ENCODE measurements at places on chromosomes 16 and 17.

DNA sequence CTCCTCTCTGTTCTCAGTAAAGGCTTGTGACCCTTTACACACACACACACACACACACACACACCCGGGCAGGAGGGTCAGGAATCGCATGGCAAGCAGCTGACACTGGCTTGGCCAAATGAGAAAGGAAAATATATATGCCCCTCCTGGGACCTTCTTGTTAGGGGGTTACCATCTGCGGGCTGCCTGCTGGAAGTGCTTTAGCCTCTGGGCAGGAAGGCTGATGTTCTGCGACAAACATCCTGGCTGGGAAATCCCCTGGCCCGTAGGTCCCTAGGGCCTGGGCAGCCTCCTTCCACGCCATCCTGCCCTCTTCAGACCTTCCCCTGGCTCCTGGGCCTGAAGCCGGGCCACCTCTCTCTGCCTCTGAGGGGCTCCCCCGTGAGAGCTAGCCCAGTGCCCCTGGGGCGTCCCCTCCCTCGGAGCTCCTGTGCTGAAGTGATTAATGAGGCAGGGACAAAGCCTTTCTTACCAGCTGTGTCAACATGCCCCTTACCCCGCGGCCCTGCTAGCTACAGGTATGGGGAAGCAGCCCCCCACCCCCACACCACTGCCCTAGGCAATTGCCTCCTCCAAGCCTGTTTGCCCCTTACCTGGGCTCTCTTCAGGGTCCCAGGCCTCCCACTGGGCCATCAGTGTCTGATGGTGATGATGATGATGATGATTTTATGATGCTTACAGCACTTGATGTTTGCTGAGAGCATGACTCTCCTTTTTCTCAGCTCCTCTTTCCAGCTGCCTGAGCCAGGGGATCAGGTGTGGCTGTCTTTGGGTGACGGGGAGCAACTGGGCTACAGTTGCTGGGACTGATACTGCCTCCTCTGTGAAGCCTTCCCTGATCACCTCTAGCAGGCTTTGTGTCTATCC lies 32.8 kb upstream of the ETV4 start:
- DNase-seq = peak; percentile 97

DNA sequence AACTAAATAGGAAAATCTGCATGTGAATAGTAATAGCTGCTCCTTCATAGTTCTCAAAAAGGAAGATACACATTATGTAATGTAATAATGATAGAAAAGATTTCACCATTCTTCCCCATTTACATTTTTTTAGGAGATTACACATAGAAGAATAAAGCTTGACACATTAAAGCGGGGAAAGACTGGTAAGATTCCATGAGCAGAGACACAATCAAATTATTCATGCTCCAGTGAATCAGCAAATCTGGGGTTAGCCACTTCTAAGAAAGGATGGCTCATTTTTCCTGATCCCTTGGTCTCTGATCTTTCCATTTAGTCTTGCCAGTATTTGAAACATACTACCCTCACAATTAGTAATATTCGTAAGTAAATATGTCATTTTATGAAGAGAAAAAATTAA lies 81.9 kb downstream of the CA4 start:
- no peak for DNase-seq

GRCh38 chr16:46828292-46828691 lies 2.7 kb downstream of the C16orf87 start:
- no peak for DNase-seq

DNA sequence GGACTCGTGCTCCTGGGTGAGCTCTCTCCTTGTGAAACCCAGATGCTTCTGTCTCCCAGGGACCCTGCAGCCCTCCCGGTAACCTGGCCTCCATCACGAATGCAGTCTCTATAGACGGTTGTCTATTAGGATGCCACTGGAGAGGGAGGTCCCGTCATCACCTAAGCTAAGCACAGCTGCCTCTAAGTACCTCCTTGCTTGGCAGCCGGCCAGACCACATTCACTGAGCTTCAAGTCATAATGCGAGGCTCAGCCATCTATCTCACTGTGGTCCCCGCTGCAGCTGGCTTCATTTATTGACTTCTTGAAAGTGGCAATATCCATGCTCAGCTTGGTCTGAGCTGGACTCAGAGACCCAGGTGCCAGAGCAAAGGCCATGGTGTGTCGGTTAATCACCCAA lies 74.5 kb upstream of the HSBP1 start:
- DNase-seq = peak; percentile 11

GRCh38 chr16:23742766-23743165 lies 12.1 kb upstream of the CHP2 start:
- DNase-seq = peak; percentile 32

GRCh38 chr17:57226793-57227192 lies 29.5 kb upstream of the MSI2 start:
- no peak for DNase-seq

DNA sequence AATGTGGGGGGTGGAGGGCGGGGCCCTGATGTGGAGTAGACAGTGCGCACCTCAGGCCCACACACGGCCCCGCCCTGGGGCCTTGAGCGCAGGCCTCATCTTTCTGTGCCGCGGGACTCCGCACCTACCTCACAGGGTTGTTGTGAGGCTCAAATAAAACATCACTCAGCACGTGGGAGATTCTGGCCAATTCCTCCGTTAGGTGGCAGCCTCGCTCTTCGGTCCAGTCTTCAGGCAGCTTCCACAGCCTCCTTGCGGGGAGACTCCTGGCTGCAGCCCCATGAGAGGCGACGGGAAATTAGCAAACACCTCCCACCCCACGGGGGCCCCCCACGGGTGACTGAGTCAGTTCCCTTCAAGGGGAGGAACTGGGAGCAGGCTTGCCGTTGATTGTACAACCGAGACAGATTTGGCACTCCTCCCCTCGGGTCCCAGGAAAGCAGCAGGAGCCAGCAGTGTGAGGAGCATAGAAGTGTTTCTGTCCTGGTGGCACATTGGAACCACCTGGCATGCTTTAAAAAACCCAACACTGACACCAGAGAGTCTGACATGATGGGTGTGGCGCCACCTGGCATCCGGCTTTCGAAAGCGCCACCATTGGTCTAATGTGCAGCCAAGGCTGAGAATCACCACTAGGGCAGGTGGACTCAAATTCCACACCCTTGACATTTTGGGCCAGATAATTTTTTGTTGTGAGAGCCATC lies 7.6 kb downstream of the MRM1 start:
- peak; percentile 94 for DNase-seq

DNA sequence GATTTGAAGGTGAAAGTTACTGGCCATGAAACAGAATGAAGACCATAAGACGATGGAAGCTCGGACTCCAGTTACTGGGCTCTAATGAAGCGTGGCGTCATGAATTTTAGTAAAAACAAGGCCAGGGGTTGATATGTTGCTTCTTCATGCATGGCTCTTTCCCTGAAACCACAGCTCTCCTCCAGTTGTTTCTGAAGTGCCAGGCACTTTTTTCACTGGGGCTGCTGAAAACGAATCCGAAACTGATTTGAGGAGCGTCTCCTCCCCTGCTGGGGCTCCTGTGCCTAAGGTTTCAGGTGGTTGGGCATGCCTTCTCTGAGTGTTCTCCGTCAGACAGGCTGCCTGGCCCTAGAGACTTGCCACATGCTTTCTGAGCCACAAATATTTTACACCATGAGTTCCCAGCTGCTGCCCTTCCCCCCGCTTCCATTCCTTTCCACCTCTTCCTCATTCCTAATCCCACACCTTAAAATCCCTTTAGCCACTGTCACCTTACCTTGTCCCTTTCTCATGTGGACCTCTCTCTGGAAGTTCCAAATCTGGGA lies 3.7 kb upstream of the MYL4 start:
- no peak for DNase-seq

- DNase-seq = no peak
These were observed 4.8 kb downstream of the EMP2 start for GRCh38 chr16:10575506-10576130.

GRCh38 chr17:60577147-60577915 lies 22.7 kb upstream of the PPM1D start:
- DNase-seq = peak; percentile 60

- DNase-seq = no peak
These were observed 5.5 kb downstream of the KNOP1 start for GRCh38 chr16:19712418-19713058.

DNA sequence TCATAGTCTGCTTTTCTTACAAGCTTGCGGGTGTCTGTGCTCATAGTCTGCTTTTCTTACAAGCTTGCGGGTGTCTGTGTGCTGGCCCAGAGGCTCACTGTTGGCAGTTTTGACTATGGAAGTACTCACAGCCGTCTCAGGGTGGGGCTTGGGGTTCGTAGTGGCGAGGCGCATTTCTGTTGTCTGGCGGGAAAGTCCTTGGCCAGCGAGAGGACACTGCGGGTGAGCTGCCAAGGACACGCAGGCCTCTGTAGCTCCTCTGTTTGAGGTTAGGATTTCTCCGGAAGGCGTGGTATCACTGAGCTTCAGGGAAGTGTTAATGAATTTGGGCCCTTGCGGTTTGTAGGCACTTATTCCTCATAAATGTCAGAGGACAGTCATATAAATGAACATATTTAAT lies 13.5 kb downstream of the TBCD start:
- no peak for DNase-seq

DNA sequence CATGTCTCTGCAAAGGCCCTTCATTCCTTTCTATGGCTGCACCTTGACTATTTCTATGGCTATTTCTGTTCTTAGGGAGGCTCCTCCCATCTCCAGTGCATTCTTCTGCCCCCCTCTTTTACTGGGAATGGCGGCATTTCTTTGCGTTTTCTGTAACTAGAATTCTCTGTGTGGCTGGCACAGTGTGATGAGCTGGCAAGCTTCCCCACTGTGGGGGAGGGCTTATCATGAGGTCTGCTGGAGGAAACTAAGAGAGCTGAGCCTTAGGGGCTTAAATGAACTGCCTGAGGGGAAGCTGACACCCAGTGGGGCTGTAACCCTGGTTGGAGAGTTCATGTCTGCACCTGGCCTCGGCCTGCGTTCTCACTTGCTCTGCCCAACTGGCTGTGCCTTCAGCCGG lies 1.5 kb upstream of the CARD14 start:
- DNase-seq = peak; percentile 36

DNA sequence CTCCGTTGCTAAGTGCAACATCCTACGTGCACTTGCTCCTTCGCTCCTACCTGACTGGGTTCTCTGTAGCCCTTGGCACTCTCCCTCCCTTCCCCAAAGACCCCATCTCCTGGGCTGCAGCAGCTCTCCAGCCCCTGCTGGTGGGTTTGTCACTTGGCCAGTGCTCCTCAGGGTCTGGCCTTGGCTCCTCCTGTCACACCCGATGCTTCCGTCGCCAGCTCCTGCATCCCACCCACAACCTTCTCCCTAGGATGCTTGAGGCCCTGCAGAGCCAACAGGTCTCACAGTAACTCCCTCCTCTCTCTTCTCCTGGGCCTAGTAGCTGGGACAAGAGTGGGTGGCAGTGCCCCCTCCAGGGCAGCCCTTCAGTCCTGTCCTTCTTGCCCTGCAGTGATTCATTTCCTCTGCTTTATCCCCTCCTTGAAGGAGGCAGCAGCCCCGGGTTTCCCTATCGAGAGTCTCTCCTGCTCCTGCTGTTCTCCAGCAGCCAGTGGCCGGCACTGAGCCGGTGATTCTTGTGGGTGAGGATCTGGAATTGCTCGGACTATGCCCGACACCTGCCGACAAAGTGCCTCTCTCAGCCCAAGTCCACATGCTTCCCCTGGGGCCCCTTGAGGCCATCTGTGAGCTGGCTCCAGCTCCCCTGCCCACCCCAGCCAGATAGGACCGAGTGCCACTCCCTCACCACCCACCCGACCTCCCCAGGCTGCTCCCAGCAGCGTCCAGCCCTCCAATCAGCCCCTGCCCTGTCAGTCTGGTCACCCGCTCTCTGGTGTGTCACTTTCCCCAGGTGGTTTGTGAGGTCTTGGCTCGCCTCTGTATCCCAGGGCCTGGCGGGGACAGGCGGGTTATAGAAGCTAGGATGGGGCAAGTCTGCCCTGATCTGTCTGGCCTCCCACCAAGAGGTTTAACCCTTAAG lies 3.8 kb downstream of the LITAFD start:
- peak; percentile 35 for DNase-seq

- DNase-seq = peak; percentile 73
These were observed 725 bp upstream of the CACNA1H start for GRCh38 chr16:1152123-1152638.

DNA sequence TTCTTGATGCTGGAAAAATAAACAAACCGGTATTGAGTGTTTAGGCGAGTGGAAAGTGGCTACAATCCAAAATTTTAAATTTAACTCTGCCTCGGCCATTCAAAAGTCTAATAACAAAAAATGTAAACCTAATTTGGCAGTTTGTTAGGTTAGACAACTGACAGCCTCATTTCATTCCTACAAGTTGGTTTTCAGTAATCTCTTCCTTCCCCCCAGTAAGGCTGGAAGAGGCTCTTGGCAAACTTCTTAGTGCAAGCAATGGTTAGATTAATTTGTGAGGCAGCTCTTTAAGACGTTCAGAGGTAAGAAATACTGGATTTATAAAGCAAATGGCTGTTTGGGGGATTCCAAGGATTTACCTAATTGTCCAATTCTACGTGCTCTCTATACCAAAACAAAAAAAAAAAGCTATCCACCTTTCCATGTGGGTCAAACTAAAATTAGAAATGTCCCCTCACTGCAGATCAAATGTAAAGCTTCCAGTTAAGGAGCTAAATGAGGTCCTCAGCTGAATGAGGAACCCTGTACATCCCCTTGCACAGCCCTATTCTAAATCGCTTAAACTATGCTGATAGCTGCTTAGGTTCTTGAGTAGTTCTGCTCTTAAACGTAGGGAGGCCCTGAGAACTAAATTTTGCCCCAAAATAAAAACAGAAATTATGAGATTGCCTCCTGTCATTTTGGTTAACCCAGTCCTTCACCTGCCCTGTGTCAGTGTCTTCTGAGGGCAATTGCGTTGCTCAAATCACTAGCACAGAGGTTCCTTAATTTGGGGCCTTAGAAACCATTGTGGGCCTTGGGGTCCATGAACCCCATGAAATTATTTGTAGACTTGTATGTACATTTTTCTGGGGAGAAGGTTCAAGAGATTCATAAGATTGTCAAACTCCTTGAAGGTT lies 2.9 kb downstream of the HEXIM1 start:
- DNase-seq = no peak

All from NCI-H69 (cell line).